ENCODE measurements at places on chromosomes 16 and 17.

DNA sequence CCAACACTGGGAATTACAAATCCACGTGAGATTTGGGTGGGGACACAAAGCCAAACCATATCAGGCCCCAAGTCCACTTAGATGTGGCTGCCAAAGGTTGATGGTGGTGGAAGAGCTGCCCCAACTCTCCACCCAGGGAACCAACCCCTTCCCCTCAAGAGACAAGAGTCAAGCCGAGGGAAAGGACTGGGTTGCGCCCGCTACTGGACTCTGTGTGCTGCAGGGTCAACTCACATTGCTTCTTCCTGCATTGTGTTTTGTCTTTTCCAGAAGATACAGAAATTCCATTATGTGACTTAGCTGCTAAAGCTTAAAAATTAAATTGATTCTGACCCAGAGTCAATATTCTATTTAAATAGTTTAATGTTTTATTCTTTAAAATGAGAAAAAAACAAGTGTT lies 58.5 kb downstream of the ADAMTS18 start:
- peak; percentile 15 for DNase-seq

- no peak for DNase-seq
Measured at GRCh38 chr16:1818873-1819525, 7.6 kb downstream of the HAGH start.

DNA sequence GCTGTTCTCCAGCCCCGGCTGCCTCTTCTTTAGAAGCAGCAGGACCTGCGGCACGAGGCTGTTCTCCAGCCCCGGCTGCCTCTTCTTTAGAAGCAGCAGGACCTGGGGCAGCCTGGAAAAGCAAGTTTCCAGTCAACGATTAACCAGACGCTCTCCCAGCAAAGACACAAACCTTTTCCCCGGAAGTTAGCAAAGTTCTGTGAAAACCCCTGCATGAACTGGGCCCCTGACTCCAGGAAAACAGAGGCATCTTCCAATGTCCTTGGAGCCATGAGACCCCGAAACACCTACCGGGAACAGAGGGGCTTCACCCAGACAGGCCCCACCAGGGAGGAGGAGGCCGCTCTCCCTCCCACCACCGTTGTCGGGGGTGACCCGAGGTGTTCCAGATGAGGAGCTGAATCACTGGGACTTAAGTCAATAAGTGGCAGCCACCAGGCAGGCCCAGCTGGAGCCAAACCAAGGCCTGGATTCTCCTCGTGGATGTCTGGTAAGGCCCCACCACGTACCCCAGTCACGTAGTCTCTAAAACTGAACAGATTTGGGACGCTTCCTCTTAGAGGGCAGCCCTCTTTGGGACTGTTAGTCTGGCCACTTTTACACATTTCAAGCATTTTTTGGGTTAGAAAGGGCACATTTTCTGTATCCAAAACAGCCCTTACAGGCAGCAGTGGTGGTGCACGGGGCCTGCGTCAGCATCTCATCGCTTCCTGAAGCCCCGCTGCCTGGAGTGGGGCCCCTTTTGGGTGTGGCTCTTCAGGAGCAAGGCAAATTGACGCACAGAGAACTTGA lies at the start of gene RPH3AL:
RPH3AL (minus strand) TSS at position 387 of the 792 bp plus-strand sequence. CDS start 25,264 bp downstream, outside the sequence.
- no peak for DNase-seq

DNA sequence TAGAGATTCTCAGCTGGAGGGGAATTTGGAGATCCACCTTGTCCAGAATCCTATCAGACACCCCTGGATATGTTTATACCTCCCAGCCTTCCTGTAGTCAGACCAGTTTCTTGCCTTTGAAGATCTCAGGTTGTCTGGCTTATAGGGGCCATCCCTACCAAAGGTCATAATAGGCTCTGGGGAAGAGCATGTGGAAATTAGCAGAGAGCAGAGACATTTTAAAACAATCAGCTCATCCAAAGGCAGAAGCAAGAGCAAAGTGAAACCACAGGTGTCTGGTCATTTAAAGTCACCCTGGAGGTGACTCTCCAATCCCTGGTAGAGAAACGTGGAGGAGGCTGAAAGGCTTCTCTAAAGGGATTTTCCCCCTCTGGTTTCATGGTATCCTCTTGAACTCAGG lies 299.3 kb upstream of the EEF2KMT start:
- no peak for DNase-seq

- peak; percentile 87 for DNase-seq
Measured at GRCh38 chr17:5031365-5032082, 3.7 kb downstream of the SLC52A1 start.

- DNase-seq = no peak
Measured at GRCh38 chr17:15650741-15651582, 31.5 kb upstream of the FBXW10B start.

DNA sequence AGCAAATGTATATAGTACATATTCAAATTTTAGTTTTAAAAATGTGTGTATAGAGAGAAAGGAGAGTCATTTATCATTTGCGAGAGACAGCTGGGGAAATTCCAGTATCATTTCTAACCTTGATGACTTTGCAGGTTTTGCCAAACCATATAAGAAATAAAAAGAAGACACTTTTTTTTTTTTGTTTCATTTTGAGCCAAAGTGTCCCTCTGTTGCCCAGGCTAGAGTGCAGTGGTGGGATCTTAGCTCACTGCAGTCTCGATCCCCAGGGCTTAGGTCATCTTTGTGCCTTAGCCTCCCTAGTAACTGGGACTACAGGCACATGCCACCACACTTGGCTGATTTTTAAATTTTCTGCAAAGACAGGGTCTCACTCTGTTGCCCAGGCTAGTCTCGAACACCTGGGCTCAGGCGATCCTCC lies 38.4 kb upstream of the VWA3A start:
- no peak for DNase-seq

GRCh38 chr17:35978346-35978745 lies 3.0 kb downstream of the CCL16 start:
- no peak for DNase-seq

DNA sequence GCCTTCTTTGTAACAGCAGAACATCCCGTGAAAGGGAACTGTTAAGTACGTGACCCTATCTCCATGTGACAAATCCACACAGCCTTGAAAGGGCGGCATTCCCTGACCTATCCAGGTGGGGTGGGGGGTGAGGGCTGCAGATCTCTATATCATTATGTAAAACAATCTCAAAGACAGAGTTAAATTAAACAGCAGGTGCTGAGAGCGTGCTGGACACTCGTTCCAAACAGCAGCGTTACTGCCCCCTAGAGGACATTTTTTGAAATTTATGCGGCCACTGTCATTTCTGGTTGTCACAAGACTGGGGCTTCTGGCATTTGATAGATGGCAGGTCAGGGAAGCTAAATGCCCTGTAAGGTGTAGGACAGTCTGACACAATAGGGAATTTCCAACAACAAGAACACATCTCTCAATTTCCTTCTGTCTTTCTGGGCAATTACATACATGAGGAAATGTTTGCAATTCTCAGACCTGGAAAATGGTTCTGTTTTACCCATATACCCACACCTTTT lies 6.7 kb upstream of the SLC25A39 start:
- DNase-seq = peak; percentile 75

DNA sequence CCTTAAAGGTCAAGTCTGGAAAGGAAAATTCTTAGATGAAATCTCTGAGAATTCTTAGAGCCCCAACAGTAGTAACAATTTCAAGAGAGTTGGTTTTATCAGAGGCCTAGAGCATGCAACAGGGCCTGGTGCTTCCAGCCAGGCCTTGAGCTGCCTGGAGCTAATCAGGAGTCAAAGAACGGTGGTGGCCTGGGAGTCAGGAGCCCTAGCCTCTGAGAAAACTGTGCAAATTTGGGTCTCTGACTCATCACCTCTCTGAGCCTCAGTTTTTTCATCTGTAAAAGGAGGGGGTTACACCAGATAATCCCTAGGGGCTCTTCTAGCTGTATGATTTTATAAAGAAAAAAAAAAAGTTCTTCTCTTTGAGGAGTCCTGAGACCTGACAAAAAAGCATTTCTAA lies 227.3 kb upstream of the RPL38 start:
- no peak for DNase-seq

DNA sequence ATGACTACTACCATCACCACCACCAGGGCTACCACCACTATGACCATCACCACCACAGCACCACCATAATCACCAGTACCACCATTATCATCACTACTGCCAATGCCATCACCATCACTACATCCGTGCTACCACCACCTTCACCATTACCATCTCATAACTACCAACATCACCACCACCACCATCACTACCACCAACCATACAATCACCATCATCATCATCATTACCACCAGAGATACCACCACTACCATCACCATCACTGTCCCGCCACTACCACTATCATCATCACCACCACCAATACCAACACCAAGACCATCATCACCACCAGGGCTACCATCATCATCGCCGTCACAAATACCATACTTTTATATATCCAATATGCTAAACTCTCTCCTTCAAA lies 369.6 kb upstream of the DYNLRB2 start:
- no peak for DNase-seq
